Prostate gland (tissue), 2 donors: ENCODE measurements at places on chromosomes 1 and 21.

GRCh38 chr1:248783367-248783766, 27.8 kb upstream of the LYPD8 start:
- no peak for DNase-seq

DNA sequence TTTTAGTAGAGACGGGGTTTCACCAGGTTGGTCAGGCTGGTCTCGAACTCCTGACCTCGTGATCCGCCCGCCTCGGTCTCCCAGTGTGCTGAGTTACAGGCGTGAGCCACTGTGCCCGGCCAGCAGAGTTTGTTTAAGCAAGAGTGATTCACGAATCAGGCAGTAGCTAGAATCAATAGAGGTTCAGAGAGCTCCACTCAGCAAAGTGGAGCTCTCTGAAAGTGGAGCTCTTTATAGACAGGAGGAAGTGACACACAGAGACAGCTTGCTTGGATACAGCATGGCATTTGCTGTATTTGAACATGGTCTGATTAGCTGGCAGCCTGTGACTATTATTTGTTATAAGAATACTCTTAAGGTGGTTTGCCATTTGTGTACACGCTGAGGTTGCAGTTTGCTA, 27.1 kb upstream of the CD34 start:
- DNase-seq: peak; percentile 33

DNA sequence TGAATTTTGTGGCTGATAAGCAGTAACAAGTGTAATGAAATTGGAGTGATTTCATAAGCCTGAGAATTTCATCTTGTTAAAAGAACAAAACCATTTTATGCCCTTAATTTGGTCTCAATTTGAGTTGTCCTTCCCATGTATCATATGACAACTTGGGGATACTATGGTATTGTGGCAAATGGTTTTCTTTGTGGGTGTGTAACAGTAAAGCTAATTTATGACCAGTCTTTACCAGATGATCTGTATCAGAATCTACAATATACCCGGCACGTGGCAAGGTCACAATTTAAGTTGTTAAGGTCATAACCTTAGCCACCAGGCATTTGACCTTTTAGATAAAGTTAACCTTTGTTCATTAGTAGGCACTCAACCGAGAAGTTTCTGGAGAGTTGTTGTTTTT, 9.1 kb downstream of the NFIA start:
- no peak for DNase-seq

DNA sequence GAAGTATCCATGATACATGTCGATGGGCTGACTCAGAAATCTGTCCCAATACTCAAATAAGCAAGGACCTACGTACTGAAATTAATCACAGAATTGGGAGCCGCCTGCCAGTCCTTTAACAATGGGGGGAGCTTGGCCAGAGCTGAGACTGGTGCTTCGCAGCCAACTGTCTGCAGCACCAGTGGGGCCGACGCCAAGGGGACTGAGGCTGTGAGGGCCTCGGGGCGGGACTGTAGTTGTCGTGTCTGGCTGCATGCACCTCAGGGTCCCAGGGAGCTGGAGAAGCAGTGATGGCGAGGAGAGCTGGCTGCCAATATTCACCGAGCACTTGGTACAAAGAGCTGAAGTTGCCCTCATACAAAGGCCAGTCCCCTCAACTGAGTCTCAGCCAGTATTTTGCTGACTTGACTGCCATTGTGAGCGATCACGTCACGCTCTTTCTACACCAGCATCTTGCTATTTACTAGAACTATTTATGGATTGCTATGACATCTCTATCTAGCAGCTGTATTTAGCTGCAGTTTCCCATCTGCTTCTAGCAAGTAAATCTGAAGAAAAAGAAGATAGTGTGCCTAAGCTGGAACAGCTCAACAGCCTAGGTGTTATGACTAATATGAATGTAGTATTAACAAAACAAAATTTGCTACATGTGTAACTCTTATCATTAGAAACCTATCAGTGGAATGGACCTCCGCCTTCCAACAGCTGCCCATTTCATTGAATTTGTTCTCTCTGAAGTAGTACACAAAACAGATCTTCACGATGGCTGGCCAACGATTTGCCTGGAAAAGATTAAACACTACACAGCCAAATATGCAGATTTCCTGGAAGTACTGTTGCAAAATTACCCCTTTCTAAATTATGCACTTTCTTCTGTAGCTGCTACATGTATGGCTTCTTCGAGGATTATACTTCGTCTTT, 29.1 kb downstream of the EVI5 start:
- DNase-seq: no peak

DNA sequence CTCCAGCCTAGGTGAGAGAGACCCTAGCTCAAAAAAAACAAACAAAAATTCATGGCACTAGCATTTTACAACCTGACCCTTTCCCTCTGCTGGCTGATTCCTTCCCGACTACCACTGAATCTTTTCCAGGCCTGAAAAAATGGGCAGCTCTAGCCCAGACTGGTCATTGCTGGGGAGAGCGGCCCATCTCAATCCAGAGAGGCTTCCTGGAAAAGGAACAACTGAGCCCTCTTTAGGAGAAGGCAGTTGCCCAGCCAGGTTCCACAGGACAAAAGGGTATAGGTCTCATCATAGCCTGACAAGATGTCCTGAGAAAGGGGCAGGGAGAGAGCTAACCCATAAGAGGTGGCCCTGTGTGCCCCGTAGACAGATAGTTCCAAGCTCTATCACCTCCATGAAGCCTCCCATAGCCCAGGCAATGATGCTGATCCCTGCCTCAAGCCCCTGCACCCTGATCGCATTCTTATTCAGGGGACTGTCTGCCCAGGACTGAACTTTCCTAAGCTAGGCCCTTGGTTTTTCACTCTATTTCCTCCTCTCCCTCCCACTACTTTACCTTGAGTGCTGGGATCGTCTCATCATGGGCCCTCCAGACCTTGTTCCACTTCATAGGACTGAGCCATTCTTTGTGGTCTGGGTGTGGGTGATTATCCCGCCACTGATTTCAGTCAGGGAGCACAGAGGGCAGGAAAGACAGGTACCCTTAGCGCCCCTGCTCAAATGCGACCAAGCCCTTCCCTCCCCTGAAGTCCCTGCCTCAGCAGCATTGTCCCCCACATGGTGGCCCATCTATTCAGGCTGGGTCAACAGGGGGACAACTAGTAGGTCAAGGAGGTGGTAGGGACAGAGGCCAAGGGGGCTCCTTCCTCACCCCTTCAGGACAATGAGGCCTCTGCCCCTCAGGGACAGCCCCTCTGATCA, 18.2 kb downstream of the RHBG start:
- DNase-seq: no peak
